ENCODE measurements at places on chromosomes 1 and 21. TPM values are rescaled to one million over a fixed set of nuclear protein-coding genes. Genes with fewer than 3 reads are reported as not detected.
A peak's percentile ranks its signal among the peaks of the same experiment; 100 is the strongest.

Gene OLIG2
- total RNA-seq: not detected

Gene TNFRSF14
- 20.1 TPM for total RNA-seq

DNA sequence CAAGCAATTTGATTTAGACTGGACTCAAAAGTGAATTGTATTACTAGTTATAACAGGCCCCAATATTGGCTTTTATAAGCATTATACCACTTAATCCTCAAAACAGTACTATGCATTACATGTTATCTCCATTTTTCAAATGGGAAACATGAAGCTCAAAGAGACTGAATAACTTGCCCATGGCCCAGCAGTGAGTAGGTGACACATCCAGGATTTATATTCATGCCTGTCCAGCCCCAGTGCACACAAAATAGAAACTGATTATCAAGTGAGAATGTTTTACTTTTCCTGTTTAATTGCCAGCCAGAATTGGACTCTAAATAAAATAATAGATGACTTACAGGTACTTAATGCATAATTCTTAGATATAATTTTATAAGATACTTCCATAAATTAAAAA, 82.9 kb downstream of the NIBAN1 start:
- DNase-seq: no peak
- H3K4me1 ChIP-seq: no peaks in the 10 kb centered on the region
- H3K4me3 ChIP-seq: no peak overlapping the region
- H3K27me3 ChIP-seq: no peaks in the 10 kb centered on the region

GRCh38 chr21:32184065-32184464, 94.8 kb downstream of the MIS18A start:
- H3K4me1 ChIP-seq: no peaks in the 10 kb centered on the region
- no peak overlapping the region for H3K4me3 ChIP-seq
- no peak overlapping the region for H3K27ac ChIP-seq
- no peaks in the 10 kb centered on the region for H3K36me3 ChIP-seq
- no peaks in the 10 kb centered on the region for H3K27me3 ChIP-seq

DNA sequence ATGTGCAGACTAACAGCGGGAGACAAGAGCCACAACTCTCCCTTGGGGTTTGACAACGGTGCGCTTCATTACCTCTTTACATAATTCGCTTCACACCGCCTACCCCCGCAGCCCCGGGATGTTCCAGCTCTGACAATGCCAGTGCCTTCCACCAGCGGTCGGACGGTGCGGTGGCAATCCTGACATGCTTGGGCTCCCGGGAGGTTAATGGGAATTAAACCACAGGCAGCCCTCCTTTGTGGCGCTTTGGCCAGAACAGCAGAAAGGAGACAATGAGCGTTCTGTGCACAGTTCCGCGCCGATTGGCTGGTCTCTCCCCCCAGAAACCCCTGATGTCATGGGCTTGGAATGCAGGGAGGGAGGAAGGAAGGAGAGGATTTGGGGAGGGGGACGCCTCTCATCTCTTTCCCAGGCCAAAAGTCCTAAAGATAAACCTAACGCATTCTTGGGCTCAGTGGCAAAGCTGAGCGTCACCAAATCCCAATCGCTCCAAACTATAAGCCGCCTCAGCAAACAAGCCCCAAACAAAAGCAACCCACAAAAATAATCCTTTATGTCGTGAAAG, 1.3 kb downstream of the CNN3 start:
- H3K27me3 ChIP-seq: no peaks in the 10 kb centered on the region
- H3K4me3 ChIP-seq: peak overlapping the region; percentile 75
- peaks cover 4% of the 10 kb centered on the region for H3K36me3 ChIP-seq
- peaks cover 18% of the 10 kb centered on the region for H3K4me1 ChIP-seq

- H3K36me3 ChIP-seq: no peaks in the 10 kb centered on the region
- H3K4me3 ChIP-seq: no peak overlapping the region
- peaks cover 7% of the 10 kb centered on the region for H3K4me1 ChIP-seq
- peak overlapping the region; percentile 57 for H3K27ac ChIP-seq
Measured at GRCh38 chr21:34022627-34023335, 50.6 kb upstream of the MRPS6 start.

All from Panc1 (cell line).